ENCODE measurements at places on chromosomes 4 and X.

DNA sequence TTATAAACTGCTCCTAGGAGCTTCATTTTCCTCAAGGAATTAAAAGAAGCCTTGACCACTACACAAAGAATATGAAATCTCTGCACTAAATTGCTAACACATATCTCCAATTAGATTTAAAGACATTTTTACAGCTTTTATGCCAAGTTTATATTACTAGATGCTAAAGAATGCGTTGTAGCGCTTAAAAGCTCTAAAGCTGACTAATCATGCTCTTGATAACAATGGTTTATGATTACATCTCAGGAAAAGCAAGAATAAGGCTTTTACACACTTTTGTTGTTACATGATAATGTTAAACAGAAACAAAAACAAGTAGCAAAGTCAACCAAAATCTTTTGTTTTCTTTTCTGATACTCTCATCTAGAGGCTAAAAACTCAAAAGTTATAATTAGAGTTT, 44.7 kb downstream of the SLC10A7 start:
- no peak for DNase-seq

DNA sequence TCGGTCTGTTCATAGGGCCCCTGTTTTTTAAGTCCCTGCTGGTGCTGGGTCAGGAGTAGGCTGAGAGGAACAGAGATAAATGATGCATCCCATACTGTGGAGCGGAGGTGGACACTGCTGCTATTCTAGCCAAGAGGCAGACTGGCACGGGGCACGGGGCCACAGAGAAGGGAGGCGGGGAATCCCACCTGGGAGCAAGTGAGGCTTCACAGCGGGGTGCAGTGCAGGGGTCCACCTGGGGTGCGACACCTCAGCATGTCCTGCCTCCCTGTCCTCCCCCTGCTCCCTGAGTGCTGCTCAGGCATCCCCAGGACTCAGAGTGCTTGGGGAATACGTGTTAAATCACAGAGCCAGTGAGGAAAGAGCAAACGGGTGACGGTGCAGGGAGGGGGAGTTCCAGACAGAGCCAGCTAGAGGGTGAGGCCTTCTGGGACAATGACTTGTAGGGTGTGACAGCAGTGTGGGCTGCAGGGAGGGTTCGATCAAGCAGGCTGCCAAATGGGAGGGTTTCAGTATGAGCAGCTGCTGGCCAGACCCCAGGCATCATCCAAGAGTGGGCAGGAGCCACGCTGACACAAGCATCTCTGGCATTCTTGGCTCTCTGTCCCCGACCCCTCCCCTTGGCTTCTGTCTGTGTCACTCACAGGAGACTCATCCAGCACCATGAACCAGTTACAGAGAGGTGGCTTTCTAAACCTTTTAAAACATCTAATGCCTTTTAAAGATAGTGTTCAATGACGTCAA, 13.7 kb upstream of the HTRA3 start:
- no peak for DNase-seq

GRCh38 chrX:134636851-134637250, 21.4 kb downstream of the PLAC1 start:
- no peak for DNase-seq

DNA sequence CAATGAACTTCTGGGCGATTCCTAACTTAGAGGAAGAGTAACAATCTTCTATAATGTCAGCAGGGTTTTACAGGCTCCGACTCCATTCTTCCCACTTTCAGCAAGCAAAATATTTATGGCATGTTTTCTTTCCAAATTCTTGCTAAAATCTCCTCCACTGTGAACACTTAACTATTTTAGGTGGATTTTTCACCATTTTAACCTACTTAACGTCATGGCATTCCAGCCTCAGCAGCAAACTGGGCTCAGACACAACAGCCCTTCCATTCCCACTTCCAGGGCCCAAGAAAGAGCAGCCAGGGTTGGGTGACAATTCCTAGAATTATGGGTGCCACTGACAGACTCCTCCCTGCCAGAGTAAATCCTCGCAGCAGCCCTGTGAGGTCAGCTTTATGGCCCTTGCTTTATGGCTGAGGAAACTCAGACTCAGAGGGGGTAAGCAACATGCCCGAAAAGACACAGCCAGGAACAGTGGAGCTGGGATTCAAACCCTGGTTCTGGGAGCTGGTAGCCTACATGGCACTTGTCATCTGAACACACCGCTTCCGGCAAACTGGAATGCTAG, 112.8 kb upstream of the MAP3K15 start:
- no peak for DNase-seq

DNA sequence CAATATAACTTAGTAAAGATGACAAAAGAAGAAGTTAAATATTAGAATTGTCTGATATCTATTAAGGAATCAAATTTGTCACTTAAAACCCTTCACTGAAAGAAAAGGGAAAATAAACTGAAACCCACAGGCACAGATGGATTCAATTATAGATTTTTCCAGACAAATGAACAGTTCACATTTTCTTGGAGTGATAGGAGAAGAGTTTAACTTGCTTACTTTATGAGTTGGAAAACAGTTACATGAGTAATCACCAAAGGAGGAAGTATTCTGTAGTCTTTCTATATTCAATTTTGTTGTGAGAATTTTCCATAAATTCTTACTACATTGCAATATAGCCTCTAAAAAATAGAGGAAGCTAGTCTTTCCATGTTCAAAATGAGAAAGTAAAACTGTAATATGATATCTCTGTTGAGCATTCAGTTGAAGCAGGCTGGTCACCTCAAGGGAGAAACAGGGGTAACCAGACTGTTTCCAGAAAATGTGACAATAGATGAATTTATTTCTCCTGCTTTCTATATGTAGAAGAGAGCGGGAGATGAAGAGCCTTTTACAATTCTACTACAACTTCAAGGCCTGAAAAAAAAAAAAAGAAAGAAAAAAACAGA, 330.3 kb upstream of the EPHA5 start:
- no peak for DNase-seq

GRCh38 chrX:149937871-149938426, 342 bp downstream of the EOLA2 start:
- no peak for DNase-seq

GRCh38 chr4:174217273-174218126, 66.0 kb downstream of the FBXO8 start:
- no peak for DNase-seq

Measured in NCI-H1436 (cell line).